ENCODE measurements at places on chromosomes 2 and 18.

- DNase-seq = no peak
These were observed 166.9 kb downstream of the ETAA1 start for GRCh38 chr2:67564076-67564475.

- DNase-seq = no peak
These were observed at the start of gene SH3YL1 for GRCh38 chr2:263774-264492. Gene SH3YL1, minus strand, starts transcription at chr2:264032. Its CDS starts 48 bp downstream, at chr2:263984.

- DNase-seq = no peak
These were observed 2.3 kb downstream of the EGR4 start for GRCh38 chr2:73291093-73291460.

GRCh38 chr2:241379481-241380480, 23.7 kb downstream of the FARP2 start:
- no peak for DNase-seq

DNA sequence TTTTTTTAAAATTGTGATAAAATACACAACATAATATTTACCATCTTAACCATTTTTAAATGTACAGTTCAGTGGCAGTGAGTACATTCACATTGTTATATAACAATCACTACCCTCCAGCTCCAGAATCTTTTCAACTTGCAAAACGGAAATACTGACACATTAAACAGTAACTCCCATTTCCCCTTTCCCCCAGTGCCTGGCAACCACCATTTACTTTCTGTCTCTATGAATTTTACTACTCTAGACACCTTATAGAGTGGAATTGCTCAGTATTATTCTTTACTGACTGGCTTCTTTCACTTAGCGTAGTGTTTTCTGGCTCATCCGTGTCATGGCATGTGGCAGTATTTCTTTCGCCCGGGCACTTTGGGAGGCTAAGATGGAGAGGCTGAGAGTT, 32.6 kb downstream of the FASTKD2 start:
- no peak for DNase-seq

DNA sequence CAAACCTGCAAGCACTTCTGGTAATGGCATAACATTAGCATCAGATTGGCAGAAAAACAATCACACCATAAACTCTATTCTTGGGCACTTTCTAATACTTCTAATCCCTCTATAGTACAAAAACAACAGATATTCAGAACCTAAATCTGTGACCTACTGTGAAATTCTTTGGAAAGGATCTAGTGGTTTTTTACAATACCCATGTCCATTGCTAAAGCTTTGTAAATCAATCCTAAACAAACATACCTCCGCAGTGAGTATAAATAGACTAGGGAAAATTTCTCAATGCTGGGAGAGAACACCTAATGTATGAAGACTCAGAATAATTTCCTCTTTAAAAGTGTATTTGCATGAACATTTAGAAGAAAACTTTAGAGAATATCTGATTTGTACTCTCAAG, 1098.5 kb upstream of the DDX18 start:
- DNase-seq = peak; percentile 1

DNA sequence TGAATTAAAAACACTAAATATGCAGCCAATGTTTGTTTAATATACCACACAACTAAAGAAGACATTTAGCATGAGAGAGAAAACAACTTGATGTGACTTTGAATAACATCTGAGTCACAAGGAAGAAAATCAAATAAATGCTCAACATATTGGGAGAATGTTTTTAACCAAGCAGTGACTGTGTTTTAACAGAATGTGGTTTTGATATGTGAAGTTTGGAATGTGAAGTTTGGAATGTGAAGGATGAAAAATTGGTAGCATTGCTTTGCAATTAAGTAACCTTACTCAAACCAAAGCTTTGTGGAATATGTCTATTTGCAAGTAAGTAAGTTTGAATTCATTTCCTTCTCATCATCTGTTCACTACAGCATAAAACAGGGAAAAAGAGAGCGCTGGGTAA, 128.2 kb upstream of the DNAJC10 start:
- DNase-seq = no peak

DNA sequence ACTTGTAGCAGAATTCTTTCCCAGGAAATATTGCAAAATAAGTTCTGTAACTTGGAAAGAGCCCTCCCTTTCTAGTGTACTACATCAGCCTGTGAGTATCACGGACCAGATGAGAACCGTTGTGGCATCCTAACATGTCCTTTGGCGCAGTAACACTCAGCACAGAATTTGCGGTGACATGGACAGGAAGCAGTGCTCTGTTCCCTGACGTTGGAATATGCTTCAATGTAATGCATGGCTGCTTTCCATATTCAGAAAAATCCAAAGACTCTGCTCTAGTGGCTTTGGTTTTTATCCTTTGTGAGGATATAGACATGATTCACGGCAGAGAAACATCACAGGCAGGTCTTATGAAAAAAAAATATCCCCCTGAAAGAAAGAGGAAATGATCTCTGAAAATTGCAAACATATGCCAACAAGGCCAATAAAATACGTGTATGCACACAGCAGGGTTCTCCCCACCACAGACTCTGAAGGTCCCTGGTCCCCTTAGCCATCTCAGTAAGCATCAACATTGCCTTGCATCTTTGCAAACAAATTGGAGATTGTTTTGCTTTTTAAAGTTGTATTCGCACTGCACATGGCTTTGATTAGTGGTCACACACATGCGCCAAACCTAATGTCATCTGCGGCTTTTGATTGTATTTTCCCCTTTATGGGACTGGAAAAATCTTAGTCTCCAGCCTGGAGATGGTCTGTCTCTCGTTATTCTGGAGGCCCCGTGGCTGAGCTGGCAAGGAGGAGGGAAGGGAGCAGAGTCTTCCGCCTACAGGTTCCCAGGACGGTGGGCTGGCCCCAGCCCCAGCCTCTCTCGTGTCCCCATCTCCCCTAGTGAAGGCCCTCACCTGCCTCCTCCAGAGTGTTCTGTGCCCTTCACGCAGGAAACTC, 122.9 kb downstream of the COPS8 start:
- no peak for DNase-seq

GRCh38 chr2:38155015-38155414, 79.1 kb upstream of the CYP1B1 start:
- no peak for DNase-seq

- DNase-seq = peak; percentile 69
These were observed at the start of gene CNTNAP5 for GRCh38 chr2:124025171-124025580. Gene CNTNAP5, plus strand, starts transcription at chr2:124025287. Its CDS starts 364 bp downstream, at chr2:124025651.

GRCh38 chr2:187934236-187934635, 357.4 kb upstream of the GULP1 start:
- DNase-seq = no peak

GRCh38 chr2:1650085-1650872, 94.0 kb downstream of the PXDN start:
- DNase-seq = no peak

DNA sequence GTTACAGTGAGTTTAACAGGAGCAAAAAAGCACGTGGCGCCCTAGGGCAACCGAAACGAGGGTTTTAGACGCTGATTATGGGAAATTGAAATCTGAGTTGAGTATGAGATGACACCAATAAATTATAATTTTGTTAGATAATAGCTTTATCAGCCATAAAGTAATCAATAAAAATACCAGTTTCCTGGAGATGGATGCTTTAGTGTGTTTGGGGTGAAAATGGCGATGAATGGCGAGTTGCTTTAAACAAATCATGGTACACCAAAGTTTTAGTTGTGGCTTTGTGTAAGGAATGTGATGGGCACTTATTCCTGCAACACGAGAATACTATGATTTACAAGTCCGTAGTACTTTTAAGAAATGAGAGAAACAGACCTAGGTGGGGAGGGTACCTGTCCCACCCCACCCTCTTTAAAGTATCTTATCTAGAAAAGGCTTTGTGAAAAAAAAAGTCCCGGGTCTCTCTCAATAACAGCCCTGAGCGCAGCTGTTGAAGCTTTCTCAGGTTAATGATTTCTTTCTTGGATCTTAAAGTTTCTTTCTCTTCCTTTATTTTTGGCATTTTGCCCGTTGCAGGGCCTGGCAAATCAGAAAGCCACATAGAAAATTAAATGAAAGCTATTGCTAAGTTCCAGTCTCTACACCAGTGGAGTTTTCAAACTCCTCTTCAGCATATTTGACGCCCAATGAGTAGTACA, 1.5 kb upstream of the RRM2 start:
- DNase-seq = no peak

DNA sequence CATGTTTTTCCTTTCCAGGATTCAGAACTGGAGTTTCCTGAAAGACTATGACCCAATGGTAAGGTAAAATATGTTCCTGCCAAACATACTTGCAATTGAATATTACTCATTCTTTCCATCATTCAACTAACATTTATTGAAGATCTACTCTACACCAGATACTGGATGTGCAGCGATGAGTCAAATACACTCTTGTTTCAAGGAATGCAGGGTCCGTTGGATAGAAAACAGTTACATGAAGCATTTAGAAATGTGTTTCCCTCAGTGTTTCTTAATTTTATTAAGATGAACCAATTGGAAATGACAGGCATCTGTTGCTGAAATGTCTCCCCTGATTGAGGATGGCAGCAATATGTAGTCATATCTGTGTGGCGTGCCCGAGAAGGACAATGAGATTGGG, 14.8 kb upstream of the SLC66A3 start:
- no peak for DNase-seq
